ENCODE measurements at places on chromosomes 16 and 17.

DNA sequence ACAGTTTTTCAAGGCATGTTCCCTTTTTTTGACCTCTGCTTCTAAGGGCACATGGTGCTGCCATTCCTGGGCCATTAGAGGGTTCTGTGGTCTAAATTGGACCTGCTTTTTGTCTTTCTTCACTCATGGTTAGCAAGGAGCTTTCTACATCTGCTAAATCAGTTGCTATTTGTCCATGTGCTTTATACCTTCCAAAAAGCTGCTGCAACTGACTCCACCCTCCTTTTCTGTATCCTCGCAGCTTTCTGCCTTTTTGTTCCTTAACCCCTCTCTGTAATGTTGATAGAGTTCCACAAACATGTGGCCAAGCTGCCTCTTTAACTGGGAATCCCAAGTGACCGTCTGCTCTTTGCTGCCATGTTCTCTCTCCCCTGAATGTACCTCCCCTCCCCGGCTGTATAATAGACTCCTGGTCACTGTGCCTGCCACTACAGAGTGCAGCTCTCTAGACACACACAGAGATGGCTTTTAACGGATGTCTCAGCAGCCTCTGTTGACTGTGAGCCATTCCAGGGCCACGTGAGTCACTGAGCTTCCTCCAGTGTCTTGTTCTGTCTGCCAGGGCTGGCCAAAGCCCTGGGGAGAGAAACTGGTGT, 57.4 kb upstream of the TEKT3 start:
- peak; percentile 38 for DNase-seq

DNA sequence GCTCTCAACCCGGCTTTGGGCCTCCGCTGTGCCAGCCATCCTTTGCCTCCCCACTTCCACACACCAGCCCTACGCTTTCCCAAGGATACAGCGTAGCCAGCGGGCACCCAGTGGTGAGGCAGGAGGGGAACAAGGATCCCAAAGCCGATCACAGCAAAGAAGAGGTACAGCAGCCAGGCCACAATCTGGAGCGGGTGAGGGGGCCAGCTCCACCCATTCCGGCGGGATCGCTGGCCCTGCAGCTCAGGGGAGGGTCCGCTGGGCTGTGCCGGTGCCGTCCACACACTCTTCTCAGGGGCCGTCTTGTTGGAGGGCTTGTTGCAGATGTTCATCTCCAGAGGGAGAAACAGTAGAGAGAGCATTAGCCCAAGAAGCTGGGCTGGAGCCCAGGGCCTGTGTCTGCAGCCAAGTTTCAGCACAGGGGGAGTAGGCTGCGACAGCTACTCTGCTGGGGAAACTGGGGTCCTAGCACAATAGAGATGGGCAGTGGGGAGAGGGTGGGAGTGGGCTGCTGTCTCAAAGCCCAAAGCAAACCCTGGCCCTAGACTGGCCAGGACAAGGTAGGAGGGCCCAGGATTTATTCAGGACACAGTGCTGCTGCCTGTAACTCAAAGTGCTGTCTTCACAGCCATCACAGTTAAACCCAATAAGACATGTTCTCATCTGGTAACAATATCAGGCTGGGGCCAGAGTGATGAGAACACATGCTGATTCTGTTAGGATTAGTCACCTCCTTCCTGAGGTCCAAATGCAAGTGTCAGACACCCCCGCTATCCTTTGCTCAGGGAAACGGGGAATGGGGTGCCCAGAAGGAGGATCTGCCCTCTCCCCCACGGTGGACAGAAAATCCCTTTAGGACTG, 9.9 kb downstream of the ZDHHC1 start:
- DNase-seq = peak; percentile 88

DNA sequence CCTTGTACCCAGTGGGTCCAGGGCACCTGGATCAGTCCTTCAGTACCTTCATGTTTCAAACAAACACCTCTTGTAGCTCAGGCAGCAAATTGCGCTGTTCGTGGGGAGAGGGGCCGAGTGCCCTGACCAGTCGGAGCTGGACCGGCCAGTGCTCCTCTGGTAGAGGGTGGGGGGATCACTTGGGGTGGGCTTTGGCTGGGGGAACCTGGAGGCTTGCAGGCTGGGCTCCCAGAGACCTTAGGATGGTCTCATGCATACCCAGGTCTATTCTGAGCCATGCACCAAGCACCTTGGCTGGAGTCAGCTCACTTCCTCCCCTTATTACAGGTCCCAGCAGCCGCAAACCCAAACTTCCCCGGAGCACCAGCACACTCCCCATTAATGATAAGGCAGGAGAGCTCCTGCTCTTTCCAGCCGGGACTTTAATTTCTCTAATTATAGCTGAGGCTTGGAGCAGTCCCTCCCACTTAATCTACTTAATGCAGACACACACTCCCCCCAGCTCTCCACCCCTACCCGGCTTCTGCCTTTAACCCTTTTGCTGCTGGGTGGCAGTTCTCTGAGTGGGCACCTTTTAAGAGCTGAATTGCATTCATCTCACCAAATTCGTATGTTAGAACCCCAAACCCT, 26.3 kb upstream of the MGAT5B start:
- no peak for DNase-seq

GRCh38 chr16:472199-472504, 46.7 kb downstream of the RAB11FIP3 start:
- DNase-seq = no peak

- DNase-seq = no peak
Measured at GRCh38 chr16:21639493-21639892, 12.9 kb downstream of the IGSF6 start.

Data from adipocyte (in vitro differentiated cells).